Natural killer cell (primary cell): ENCODE measurements at places on chromosomes 6 and 20. TPM values are rescaled to one million over a fixed set of nuclear protein-coding genes. Genes with fewer than 3 reads are reported as not detected.

DNA sequence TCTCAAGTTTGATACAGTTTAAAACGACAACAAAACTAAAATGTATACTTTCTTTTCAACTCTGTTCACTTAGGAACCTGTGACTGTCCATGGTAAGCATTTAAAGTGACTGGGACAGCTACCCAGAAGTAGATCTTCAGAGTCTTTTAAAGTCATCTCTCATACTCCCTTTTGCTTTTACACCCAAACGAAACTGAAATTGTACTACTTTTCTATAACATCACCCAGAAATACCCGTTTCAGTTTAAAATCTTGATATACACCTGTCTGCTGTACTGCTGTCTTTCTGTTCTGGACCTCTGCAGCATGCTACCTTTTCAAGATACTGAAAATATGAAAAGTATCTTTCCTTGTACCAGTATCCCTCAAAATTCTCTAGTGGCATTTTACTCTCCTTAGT lies 170.4 kb upstream of the THEMIS start:
- H3K4me1 ChIP-seq: no peaks in the 10 kb centered on the region
- no peak overlapping the region for H3K27ac ChIP-seq
- H3K4me3 ChIP-seq: no peak overlapping the region
- no peaks in the 10 kb centered on the region for H3K36me3 ChIP-seq
- no peaks in the 10 kb centered on the region for H3K27me3 ChIP-seq

DNA sequence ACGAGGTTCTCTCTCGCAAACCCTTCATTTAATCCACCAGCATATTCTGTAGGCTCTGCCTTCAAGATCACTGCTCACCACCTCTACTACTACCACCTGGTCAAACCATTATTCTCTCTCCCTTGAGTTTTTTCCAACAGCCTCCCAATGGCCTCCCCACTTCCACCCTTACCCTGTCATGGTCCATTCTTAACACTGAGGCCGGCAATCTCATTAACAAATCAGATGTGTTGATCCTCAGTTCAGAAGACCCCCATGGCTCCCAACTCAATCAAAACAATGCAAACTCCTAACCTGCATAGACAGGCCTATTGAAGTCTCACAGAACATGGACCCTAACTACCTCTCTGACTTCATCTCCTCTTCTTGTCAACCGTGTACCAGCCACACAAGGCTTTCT lies 2.2 kb downstream of the AURKA start:
- H3K27ac ChIP-seq: no peak overlapping the region
- no peaks in the 10 kb centered on the region for H3K36me3 ChIP-seq
- no peak overlapping the region for H3K4me3 ChIP-seq
- no peaks in the 10 kb centered on the region for H3K27me3 ChIP-seq
- H3K4me1 ChIP-seq: peaks cover 21% of the 10 kb centered on the region

CGA gene
- not detected for total RNA-seq

TSBP1 gene
- total RNA-seq: not detected

SLC13A3 gene
- total RNA-seq: 0.63 TPM

GRCh38 chr6:129699659-129700058 lies 10.3 kb downstream of the ARHGAP18 start:
- no peak overlapping the region for H3K4me3 ChIP-seq
- no peaks in the 10 kb centered on the region for H3K36me3 ChIP-seq
- no peak for DNase-seq
- peaks cover 3% of the 10 kb centered on the region for H3K4me1 ChIP-seq

GRCh38 chr20:51220293-51220706 lies 197.4 kb upstream of the KCNG1 start:
- H3K27ac ChIP-seq: no peak overlapping the region
- H3K4me1 ChIP-seq: no peaks in the 10 kb centered on the region
- no peak overlapping the region for H3K4me3 ChIP-seq
- H3K36me3 ChIP-seq: no peaks in the 10 kb centered on the region
- peak; percentile 55 for DNase-seq
- peaks cover 6% of the 10 kb centered on the region for H3K27me3 ChIP-seq

SASH1 gene
- 6.2 TPM for total RNA-seq

FAM217A gene
- not detected for total RNA-seq

DNA sequence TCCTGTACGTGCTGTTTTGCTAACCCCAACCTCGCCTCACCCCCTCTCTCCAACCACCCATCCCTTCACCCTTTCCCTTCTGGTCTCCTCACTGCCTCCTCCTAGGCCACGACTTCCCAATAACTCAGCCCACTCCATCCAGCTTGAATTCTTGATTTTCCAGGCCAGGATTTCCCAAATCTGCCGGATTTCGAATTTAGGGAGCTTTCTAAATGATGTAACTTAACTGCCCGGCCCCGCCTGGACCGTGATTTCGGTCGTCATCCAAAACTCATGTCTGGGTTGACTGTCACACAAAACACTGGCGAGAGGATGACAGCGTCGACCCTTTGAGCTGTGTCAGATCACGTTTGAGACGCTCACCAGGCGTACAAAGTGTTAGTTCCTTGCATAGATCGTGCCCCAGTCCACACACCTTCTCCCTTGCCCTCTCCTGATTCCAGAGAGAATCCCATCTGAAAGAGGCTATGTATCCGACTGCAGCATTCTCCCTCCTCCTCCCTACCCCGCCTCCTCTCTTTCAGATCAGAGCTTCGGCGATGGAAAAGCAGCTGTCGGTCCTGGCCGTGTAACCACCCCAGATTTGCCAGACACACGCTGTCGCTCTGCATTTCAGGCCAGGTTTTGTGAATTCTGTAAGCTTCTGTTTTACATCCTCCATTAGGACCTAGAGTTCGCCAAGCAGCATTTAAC lies 168.2 kb downstream of the GPX5 start:
- DNase-seq: no peak
- peaks cover 33% of the 10 kb centered on the region for H3K27me3 ChIP-seq

DNA sequence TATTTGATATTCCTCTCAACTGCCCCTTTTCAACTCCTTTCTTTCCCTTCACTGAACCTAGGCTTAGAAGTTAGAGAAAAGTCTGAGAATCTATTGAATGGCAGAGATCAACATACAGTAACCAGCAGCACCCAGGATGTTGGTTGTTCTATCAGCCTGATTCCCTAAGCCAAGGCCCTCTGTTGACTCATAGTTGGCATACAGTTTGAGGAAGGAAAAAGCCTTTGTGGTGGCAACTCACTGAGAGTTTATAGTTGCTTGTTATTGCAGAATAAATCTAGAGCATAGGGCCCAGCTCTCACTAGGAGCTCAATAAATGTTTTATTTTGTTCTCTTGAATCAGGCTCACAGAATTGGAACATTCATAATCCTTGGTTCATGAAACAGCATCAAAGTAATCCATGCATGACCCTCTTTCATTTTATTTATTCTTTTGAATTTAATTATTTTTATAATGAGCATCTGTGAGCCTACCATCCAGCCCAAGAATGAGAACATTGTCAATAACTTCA lies 119.1 kb upstream of the ADGRF1 start:
- no peak overlapping the region for H3K4me3 ChIP-seq
- H3K27me3 ChIP-seq: no peaks in the 10 kb centered on the region

DNA sequence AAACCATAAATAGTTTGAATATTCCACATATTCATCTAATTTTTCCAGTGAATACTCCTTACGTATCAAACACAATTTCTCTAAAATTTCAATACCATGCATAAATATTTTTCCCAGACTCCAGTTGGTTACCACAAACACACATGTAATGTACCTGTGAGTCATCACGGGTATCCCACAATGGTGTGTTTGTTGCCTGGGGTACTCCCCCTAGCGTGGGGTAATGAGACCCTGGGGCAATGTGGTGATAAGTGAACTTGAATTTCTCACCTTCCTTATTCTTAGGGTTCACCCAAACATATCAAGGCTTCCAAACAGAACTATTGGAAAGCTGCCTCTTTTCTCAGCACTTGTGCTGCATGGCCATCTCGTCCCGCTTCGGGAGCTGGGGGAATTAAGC lies 51.0 kb downstream of the STX7 start:
- no peaks in the 10 kb centered on the region for H3K4me1 ChIP-seq
- H3K4me3 ChIP-seq: no peak overlapping the region
- peaks cover 67% of the 10 kb centered on the region for H3K36me3 ChIP-seq

ANKRD66 gene
- not detected for total RNA-seq

DNA sequence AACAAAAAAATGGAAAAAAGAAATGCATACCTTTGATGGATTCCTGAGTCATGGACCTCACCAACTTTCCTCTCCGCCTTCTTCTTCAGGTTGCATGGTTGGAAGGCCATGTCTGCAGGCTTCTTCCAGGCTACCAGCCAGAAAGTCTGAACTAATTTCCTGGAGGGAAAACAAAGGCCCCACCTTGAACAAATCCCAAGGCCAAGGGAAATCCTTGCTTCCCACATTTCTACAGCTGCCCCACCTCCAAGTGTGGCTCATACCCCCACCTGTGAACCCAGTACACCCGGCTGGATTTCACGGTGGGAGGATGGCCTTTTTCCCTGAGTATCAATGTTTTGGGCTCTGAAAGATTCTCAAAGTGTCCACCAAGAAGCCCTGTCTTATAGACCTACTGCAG lies 22.4 kb downstream of the IL17A start:
- no peaks in the 10 kb centered on the region for H3K36me3 ChIP-seq
- no peaks in the 10 kb centered on the region for H3K4me1 ChIP-seq
- no peak overlapping the region for H3K4me3 ChIP-seq

DNA sequence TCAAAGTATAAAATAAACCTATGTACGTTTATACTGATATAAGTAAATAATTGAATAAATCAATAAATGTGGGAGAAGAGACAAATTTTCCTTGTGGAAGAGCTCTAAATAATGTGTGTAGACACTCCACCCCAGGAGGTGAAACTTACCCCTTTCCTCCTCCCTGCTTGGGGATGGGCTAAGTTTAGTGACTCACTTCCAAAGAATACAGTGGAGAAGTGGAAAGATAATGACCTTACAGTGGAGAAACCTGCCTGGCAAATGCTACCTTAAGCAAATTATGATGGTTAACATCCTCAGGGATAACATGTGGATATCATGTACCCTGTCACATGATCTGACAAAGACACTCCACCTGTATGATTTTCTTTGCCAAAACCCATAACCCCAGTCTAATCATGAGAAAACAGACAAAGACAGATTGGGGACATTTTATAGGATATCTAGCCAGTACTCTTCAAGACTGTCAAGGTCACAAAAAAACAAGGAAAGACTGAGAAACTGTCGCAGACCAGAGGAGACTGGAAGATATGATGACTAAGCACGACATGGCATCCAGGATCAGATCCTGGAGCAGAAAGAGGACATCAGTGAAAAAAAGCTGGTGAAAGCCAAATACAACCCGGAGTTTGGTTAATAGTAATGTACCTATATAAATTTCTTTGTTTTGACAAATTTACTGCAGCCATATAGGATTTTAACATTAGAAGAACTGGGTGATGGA lies 195.5 kb upstream of the PRDM1 start:
- no peak overlapping the region for H3K27ac ChIP-seq
- H3K4me3 ChIP-seq: no peak overlapping the region
- H3K36me3 ChIP-seq: no peaks in the 10 kb centered on the region
- no peak for DNase-seq

ULBP1 gene
- total RNA-seq: not detected

GRCh38 chr6:5389086-5389745 lies 127.9 kb downstream of the FARS2 start:
- H3K36me3 ChIP-seq: no peaks in the 10 kb centered on the region
- no peak overlapping the region for H3K27ac ChIP-seq
- no peaks in the 10 kb centered on the region for H3K27me3 ChIP-seq
- no peak overlapping the region for H3K4me3 ChIP-seq
- no peak for DNase-seq

GRCh38 chr20:2402271-2402980 lies 21.7 kb downstream of the TGM6 start:
- peak; percentile 19 for DNase-seq
- H3K27ac ChIP-seq: no peak overlapping the region
- no peak overlapping the region for H3K4me3 ChIP-seq
- no peaks in the 10 kb centered on the region for H3K27me3 ChIP-seq
- H3K36me3 ChIP-seq: no peaks in the 10 kb centered on the region

DNA sequence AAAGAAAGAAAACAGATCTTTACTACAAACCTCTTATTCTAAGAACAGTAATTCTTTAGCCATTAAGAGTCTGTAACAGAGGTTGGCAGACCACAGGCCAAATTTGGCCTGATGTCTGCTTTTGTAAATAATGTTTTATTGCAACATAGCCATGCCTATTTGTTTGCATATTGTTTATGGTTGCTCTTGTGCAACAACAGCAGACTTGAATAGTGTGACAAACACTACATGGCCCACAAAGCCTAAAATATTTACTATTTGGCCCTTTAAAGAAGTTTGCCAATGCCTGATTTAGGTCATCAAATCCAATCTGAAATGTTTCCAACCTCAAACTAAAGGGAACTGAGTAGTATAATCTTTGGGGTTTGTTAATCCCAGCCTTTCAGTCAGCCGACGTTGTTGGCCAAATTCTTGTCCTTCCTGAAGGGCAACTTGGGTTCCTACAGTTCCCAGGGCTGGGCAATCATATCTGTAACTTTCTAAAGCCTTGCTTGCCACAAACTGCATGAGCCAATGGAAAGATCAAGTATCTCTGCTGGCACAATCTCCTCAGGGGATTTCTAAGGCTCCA lies 33.9 kb upstream of the TBC1D20 start:
- no peaks in the 10 kb centered on the region for H3K27me3 ChIP-seq
- H3K4me3 ChIP-seq: no peak overlapping the region
- H3K4me1 ChIP-seq: no peaks in the 10 kb centered on the region
- H3K36me3 ChIP-seq: peaks cover 69% of the 10 kb centered on the region
- no peak for DNase-seq

ATP6V1G2 gene
- total RNA-seq: 2.1 TPM

- H3K4me3 ChIP-seq: no peak overlapping the region
- no peaks in the 10 kb centered on the region for H3K27me3 ChIP-seq
- H3K4me1 ChIP-seq: no peaks in the 10 kb centered on the region
- no peaks in the 10 kb centered on the region for H3K36me3 ChIP-seq
- H3K27ac ChIP-seq: no peak overlapping the region
Measured at GRCh38 chr6:85747666-85748065, 105.0 kb upstream of the SYNCRIP start.

DNA sequence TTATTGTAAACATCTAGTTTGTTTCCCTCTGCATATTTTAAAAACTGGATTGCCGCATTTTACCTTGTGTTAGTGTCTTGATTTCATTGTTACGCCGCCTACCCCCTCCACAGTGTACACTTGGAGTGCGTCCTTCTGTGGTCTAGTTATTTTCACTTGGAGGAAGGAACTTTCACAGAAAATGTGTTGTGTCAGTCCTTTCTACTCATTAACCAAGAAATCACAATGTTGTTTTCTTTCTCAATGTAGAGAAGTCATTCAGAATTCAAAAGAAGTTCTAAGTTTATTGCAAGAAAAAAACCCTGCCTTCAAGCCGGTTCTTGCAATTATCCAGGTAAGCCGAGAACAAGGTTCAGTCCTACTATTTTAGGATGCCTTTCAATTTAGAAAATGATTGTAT lies 10.3 kb downstream of the MTHFD1L start:
- no peaks in the 10 kb centered on the region for H3K27me3 ChIP-seq
- H3K4me3 ChIP-seq: no peak overlapping the region
- DNase-seq: no peak
- H3K4me1 ChIP-seq: no peaks in the 10 kb centered on the region
- H3K27ac ChIP-seq: no peak overlapping the region

CDH4 gene
- total RNA-seq: not detected

DNA sequence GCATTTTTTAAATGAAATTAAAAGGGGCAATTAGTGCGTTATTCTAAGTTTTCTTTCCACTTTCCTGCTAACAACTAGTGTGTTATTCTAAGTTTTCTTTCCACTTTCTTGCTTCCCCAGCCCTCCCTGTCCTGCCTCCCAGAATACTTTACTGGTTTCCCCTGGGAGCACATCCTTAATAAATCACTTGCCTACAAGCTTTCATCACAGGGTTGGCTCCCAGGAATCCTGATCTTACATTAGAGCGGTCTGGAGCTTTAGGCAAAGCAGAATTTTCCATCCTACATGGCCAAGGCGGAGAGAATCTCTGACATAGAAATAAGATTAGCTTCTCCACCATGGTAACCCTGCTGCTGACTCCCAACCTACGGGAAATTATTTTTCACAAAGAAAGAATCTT lies 150.4 kb downstream of the BFSP1 start:
- H3K4me3 ChIP-seq: no peak overlapping the region
- no peaks in the 10 kb centered on the region for H3K36me3 ChIP-seq
- no peaks in the 10 kb centered on the region for H3K4me1 ChIP-seq
- DNase-seq: no peak
